ENCODE measurements at places on chromosomes 3 and 15. TPM values are rescaled to one million over a fixed set of nuclear protein-coding genes. Genes with fewer than 3 reads are reported as not detected.

CHCHD6 gene
- polyA plus RNA-seq = 102 TPM

SOX2 gene
- polyA plus RNA-seq = 7.2 TPM

SLC28A1 gene
- polyA plus RNA-seq = not detected

PP2D1 gene
- not detected for polyA plus RNA-seq

ROPN1 gene
- not detected for polyA plus RNA-seq

FOXL2 gene
- not detected for polyA plus RNA-seq
